Stimulated activated CD8-positive, alpha-beta memory T cell treated with anti-CD3 and anti-CD28 coated beads, Interleukin-7, amount 100 ng/mL, for 24 hours (primary cell): ENCODE measurements at places on chromosomes 16 and 17.

GRCh38 chr17:71023249-71024030, 854.1 kb downstream of the KCNJ2 start:
- no peak for DNase-seq

DNA sequence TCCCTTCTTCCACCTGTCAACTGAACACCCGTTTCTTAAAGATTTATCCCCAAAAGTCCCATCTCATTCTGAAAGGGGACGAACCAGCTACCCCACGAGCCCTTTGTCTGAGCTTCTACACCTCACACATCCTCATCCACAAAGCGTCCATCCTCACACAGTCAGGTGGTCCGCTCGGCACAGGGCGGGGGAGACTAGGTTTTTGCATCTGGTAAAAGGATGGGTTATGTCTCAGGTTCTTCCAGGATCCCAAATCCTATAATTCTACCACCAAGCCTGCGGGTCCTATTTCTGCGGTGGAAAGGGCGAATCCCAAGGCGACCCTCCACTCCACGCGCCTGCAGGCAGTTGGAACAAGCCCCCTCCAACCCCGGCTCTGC, 458 bp downstream of the GFOD2 start:
- DNase-seq: no peak

- no peak for DNase-seq
Observed at GRCh38 chr16:69087161-69087581, 18.3 kb upstream of the HAS3 start.

- DNase-seq: no peak
Observed at GRCh38 chr17:47315451-47316266, 8.1 kb upstream of the EFCAB13 start.

DNA sequence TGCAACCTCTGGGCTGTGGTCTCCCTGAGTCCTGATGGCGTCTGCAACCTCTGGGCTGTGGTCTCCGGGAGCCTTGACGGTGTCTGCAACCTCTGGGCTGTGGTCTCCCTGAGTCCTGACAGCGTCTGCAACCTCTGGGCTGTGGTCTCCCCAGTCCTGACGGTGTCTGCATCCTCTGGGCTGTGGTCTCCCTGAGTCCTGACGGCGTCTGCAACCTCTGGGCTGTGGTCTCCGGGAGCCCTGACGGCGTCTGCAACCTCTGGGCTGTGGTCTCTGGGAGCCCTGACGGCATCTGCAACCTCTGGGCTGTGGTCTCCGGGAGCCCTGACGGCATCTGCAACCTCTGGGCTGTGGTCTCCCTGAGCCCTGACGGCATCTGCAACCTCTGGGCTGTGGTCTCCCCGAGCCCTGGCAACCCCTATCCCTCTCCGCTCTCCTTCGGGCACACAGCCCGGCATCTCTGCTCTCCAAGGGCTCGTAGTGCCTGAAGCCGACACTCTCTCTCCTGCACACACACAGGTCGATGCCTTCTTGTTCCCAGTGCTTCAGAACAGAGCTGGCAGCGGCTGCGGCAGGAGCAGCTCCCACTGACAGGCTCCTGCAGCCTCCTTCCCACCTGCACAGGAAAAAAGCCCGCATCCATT, 45.6 kb downstream of the METRNL start:
- no peak for DNase-seq

DNA sequence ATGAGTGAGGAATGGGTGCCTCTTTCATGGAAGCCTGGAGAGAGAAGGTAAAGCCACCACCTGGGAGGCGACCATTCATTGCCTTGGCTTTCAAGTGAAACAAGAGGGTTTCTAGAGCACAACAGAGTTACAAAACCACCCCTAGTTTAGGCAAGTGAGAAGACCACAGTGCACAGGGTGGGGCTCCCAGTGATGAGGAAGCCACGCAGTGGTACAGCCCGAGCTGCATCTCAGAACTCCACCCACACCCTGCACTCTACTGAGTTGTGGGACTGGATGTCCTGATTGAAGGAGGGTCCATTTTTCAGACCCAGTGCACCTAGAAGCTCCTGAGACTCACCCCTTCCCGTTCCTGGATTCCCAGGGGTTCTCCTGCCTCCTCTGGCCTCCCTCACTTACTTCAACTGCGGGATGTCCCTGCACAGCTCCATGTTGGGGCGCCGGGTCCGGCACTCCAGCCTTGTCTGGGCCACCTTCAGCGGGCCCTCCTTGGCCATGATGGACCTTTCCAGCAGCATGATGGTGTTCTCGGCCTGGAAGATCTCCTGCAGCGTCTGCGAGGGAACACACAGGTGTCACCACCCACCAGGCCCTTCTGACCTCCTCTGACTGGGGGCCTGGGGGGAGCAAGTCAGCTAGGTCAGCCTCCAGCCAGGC, 55.1 kb upstream of the EMP2 start:
- no peak for DNase-seq

GRCh38 chr17:15112846-15113617, 152.1 kb downstream of the PMP22 start:
- no peak for DNase-seq

DNA sequence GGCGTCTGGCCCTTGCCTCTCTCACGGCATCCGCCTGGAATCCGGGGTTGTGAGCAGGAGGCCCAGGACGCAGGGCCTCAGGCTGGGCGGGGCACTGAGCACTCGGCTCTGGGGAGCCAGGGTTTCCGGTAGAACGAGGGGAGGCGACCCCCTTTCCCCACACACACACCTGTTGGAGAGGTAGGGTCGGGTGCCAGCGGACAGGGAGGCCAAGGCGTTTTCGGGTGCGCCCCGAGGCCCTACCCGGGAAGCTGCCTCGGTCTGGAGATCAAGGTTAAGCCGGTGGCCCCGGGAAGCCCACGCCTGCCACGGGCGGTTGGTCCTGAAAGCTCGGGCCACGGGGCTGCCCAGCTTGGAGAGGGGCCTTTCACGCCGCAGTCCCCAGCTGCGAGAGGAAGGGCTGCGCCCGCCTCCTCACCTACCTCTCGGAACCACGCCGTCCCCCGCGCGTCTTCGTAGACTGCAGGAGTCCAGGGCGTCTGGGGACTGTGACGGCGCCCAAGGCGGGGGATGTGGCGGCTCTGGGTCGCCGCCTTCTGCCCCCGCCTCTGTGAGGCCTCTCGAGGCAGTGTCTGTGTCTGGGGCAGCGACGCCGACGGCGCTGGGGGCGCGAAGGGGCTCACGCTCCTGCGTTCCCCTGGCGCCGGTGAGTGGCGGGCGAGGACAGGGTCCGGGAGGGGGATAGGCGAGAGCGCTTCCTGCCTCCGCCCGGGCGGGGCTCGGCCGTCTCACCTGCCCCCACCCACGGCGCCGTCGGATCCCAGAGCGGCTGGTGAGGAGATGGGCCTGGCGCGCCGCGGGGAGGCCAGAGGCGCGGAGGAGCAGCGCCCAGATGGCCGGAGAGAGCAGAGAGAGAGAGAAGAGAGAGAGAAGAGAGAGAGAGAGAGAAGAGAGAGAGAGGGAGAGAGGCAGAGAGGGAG, 20.3 kb upstream of the HOXB9 start:
- DNase-seq: no peak

GRCh38 chr17:36030956-36031355, 13.2 kb upstream of the CCL23 start:
- DNase-seq: no peak

GRCh38 chr17:38690386-38690785, 14.7 kb upstream of the MLLT6 start:
- no peak for DNase-seq

GRCh38 chr17:17884391-17885357, 47.9 kb upstream of the SREBF1 start:
- no peak for DNase-seq

DNA sequence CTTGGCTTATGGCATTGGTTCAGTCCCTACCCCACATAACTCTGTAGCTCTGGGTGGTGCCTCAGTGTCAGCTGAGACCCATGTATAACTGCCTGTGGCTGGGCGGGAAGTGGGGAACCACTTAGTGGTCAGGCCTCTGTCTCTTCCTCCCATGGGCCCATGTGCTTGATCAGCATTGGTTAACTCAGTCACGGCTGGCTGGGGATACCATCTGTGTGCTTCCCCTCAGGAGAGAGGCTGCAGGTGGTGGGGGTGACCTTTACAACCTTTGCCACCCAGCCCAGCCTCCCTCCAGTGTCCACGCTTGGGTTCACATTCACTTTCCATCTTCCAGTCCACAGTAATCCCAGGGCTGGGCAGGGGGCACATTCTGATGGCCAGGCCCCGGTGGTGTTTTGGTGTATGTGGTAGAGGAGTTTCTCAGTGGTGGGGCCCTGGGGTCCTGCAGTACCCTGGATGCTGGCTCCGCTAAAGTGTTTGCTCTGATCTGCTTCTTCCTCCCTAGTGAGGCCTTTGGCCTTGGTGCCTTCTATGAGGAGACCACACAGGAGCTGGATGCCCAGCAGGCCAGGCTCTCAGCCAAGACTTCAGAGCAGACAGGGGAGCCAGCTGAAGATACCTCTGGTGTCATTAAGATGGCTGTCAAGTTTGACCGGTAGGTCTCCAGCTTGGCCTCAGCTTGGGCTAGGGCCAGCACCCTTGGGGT, 10.2 kb upstream of the NFATC3 start:
- DNase-seq: no peak

GRCh38 chr16:19524356-19524615, 544 bp downstream of the CCP110 start:
- no peak for DNase-seq

GRCh38 chr16:88924834-88925539, 52.0 kb downstream of the CBFA2T3 start:
- no peak for DNase-seq

DNA sequence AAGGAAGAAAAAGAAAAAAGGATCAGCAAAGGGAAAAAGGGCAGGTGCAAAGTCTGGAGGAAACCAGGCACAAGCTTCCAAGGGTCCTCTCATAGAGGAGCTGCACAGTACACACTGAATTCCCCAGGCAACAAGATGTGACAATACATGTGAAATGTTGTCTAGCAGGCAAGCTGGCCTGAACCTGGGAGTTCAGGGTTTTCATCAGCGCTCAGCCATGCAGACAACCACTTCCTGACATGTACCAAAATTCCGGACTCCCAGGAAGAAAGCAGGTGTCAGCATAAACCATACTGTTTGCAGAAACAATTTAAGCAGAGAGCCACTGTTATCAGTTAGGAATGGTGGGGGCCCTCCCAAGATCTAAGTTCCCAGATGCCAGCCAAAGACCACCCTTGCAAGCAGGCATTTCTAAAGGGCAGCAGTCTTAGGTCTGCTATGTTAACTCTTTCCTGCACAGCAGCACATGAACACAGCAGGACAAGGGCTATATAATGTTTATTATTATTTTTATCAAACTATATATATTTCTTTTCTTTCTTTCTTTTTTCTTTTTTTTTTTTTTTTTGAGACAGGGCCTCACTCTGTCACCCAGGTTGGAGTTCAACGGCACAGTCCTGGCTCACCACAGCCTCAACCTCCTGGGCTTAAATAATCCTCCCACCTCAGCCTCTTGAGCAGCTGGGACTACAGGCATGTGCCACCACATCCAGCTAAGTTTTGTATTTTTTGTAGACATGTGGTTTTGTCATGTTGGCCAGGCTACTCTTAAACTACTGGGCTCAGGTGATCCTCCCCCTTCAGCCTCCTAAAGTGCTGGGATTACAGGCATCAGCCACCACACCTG, 10.1 kb downstream of the TK2 start:
- DNase-seq: no peak

- no peak for DNase-seq
Observed at GRCh38 chr16:1258225-1258600, 2.3 kb downstream of the TPSD1 start.

- DNase-seq: no peak
Observed at GRCh38 chr16:2022723-2023091, 3.1 kb downstream of the NPW start.

GRCh38 chr16:12874186-12874585, 27.2 kb upstream of the SHISA9 start:
- DNase-seq: no peak

GRCh38 chr16:12679660-12680272, 123.9 kb downstream of the CPPED1 start:
- DNase-seq: no peak

- no peak for DNase-seq
Observed at GRCh38 chr17:75005291-75005690, 7.2 kb upstream of the MRPL58 start.

- DNase-seq: no peak
Observed at GRCh38 chr17:2797226-2797625, 988 bp downstream of the RAP1GAP2 start.

DNA sequence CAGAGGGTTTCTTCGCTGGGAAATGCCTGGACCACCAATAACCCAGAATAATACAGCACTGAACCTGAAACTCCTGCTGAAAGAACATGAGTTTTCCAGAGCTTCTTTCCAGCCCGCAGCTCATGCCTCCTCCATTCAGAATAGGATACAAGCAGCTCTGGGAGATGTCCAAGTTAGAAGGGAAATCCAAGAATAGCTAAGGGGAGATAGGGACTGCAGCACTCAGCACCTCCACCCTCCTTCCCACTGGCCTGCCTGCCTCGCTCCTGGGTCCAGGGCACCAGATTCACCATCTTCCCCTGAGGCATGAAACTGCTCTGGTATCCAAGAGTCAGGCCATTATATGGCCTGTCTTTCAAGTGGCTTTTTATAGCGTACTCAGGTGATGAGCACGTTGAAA, 4.1 kb downstream of the KRT31 start:
- no peak for DNase-seq

DNA sequence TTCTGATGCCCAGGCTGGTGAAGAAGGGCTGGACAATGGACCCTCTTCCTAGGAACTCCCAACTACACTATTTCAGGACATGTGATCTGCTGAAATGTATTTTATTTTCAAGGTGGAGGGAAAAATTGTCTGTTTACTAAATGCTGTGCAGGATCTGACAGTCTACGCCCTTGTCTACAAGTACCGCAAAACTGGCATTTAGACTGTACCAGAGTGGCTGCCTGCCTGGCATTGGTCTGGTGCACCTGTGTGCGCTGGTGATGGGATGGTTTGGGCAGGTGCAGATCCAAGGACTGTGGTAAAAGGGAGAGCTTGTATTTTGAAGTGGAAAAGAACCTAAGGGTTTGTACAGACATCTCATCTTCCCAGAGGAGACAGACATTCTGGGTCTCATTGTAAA, 79.7 kb downstream of the AIPL1 start:
- no peak for DNase-seq

DNA sequence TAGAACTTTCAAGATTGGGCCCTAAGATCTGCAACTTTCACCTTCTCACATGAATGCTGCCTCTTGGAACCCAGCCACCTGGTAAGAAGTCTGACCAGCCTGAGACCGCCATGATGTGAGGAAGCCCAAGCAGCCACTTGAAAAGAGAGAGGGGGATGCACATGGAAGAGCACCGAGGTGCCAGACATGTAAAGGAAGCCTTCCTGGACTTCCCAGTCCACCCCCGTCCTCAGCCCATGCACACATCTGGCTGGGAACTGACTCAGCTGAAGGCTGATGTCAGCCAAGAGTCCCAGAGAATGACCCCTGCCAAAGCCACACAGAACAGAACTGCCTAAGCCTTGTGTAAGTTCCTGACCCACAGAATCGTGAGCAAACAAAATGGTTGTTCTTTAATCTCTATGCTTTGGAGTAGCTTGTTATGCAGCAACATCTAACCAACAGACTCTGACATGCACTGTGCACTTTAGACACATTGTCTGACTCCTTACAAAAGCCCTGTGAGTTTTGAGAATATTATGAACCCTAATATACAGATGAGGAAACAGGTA, 86.7 kb downstream of the RMI2 start:
- DNase-seq: no peak

- no peak for DNase-seq
Observed at GRCh38 chr17:71511266-71511995, 609.4 kb upstream of the SOX9 start.
